GM13977 (cell line): ENCODE measurements at places on chromosomes 2 and 18.

DNA sequence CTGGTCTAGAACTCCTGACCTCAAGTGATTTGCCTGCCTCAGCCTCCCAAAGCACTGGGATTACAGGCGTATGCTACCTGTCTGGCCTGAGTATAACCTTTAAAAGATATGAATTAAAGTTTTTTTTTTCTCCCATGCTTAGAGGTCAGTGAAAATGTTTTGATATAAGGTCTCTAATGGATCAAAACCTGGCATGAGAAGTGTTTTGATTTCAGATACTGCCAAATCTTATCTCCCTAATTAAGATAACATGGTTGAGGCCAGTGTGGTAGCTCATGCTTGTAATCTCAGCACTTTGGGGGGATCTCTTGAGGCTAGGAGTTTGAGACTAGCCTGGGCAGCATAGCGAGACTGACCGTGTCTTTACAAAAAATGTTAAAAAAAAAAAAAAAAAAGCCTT, 41.2 kb downstream of the SNRPD1 start:
- DNase-seq = no peak

DNA sequence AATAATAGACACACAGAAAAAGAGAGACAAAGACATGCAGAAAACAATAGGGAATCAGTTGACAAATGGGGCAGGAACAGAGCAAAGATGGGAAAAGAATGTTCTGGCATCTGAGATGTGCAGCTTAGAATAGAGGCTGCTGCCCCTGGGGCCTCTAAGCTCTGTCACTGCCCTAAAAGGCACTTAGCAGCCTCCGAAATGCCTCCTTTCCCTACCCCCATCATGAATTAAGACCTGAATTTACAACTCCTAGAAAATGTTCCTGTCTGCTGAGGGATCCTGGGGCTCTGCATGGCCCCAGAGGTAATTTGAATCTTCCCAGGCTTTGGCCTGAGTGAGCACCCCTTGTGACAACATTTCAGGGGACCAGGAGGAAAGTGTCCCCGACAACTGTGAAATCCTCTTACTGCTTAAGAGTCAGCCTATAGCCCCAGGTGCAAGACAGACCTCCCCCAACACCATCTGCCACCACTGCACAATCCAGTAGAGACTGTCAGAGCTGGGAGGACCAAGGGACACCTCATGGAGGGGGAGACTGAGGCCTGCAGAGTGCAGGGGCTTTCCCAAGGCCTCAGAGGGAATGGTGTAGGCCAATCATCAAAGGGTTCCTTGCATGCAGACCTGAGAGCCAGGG, 24.8 kb downstream of the MRPL35 start:
- no peak for DNase-seq

- no peak for DNase-seq
These were observed 283.8 kb downstream of the CTNNA2 start for GRCh38 chr2:79796641-79797040.

DNA sequence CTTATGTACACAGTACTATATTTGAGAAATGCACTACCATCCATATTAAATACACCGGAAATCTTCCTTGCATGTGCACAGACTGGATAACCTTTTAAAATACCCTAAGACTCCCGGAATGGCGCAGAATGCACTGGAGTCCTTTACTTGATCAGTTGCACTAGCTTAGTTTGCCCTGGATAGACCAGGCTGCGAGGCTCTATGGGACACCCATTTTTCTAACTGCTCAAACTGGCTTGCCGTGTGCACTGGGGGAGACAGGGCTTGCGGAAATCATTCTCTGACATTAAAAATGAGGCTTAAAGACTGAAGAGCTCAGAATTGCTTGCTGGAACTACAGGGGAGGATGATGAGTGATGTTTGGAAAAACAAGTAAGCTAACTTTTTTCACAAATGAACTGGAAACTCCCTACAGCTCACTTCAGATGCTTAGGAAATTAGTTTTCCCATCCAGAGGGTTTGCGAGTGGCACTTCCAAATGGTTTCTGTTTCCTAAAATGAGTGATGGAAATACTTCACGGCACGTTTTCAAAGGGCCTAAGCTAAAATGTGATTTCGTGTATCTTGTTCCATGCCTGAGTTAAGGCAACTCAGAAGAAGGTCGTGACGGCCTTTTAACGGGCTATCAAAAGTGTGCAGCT, 2.7 kb downstream of the NCK2 start:
- DNase-seq = no peak

DNA sequence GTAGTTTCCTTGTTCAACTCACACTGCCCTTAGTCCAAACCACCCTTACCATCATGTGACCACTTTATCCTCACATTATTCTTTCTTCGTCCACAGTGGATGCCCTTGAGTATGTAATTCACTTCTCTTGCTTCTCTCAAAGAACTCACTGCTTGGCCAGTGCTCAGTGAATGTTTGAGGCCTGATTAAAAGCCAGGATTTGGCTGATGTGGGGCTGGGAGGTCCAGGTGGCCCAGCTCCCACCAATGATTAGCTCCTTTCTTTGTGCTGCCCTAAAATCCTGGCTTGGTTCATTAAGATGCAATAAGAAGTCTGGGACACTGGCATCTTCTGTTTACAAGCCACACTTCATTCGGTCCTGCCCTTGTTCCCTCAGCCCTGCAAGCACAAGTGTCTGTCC, 97.8 kb upstream of the CELF4 start:
- DNase-seq = no peak
